Stimulated activated CD4-positive, alpha-beta T cell treated with anti-CD3 and anti-CD28 coated beads, Interleukin-12 subunit alpha, Interleukin-12 subunit beta, amount 100 ng/mL, for 48 hours (primary cell): ENCODE measurements at places on chromosomes 16 and 17.

- DNase-seq: no peak
These were observed at the start of gene WIPI1 for GRCh38 chr17:68457168-68457538. Gene WIPI1, minus strand, starts transcription at chr17:68457496. Its CDS starts 75 bp downstream, at chr17:68457421.

DNA sequence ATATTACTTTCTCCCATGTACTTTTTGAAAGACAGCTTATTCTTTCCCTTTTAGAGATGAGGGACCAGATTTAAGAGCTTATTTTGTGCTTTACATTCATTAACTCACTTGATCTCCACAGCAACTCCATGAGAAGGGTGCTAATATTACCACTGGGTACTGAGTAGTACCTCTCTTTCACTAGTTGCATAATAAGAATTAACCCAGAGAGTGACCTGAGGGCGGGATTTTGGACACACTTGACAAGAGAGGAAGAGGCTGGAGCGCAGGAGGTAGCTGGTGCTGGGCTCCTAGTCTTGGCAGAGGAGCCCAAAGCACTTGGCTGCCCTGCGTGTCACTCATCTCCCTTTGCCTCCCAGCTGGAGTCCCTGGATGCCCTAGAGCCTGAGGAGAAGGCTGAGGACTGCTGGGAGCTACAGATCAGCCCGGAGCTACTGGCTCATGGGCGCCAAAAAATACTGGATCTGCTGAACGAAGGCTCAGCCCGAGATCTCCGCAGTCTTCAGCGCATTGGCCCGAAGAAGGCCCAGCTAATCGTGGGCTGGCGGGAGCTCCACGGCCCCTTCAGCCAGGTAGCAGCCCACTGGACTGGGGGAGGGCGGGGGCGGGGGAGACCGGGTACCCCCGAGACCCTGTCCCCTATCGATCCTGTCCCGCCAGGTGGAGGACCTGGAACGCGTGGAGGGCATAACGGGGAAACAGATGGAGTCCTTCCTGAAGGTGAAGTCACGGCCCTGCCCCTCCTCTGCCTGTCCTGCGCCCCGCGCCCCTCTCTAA is 1.7 kb upstream of the MAZ start:
- no peak for DNase-seq

GRCh38 chr17:77068915-77069314 is 71.9 kb upstream of the SEC14L1 start:
- no peak for DNase-seq

GRCh38 chr16:12907670-12908233 is 6.4 kb downstream of the SHISA9 start:
- DNase-seq: no peak

DNA sequence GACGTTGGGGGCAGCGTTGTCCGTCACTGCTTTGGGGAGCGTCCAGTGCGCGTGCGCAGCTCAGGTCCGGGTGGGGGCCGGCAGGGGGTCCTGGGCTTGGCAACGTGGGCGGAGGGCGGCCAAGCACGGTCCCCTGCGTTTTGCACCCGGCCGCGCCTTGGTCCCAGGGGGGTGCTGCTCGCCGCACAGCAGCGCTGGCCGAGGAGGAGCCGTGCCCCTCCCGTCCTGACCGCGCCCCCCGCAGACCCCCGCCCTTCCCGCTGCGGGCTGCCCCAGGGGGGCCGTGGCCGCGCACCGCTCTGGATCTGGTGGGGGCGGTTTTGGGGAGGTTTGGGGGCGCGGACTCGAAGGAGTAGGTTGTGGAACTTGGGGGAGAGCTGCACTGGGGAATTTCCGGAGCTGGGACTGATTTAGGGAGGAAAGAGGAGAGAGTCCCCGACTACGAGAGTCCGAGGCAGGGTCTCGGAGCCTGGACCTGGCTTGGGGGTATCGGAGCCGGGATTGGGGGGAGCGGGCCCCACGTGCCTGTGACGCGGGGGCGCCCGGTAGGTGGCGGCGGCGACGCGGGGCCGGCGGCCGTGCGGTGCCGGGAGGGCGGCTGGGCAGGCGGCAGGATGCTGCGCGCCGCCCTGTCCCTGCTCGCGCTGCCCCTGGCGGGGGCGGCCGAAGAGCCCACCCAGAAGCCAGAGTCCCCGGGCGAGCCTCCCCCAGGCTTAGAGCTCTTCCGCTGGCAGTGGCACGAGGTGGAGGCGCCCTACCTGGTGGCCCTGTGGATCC is at the start of gene SLC9A5:
Gene SLC9A5 (plus strand): TSS at position 579 of the 777 bp plus-strand sequence. CDS start 36 bp downstream, at position 615.
- DNase-seq: no peak
